ENCODE measurements at places on chromosomes 2 and 18. TPM values are rescaled to one million over a fixed set of nuclear protein-coding genes. Genes with fewer than 3 reads are reported as not detected.
A peak's percentile ranks its signal among the peaks of the same experiment; 100 is the strongest.

GRCh38 chr2:135546436-135546835, 15.2 kb downstream of the R3HDM1 start:
- DNase-seq, result no peak

GRCh38 chr2:226847090-226847489, 11.2 kb downstream of the RHBDD1 start:
- no peak for DNase-seq

DNA sequence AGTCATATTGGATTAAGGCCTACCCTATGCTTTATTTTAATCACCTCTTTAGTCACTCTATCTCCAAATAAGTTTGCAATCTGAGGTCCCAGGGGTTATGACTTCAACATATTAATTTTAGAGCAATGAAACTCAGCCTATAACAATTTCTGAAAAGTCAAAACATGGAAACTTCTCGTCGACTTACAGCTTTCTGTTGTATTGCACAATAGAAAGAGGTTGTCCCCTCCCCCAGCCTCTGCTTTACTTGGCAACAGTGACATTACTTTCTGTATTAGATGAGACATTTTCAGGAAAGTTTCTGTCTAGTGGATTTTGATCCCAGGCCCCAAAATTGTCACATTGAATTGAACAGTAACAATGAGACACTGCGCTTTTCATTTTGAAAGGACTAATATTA, 326.4 kb downstream of the THSD7B start:
- no peak for DNase-seq

GRCh38 chr2:192002418-192002817, 155.5 kb upstream of the CAVIN2 start:
- peak; percentile 20 for DNase-seq

DNA sequence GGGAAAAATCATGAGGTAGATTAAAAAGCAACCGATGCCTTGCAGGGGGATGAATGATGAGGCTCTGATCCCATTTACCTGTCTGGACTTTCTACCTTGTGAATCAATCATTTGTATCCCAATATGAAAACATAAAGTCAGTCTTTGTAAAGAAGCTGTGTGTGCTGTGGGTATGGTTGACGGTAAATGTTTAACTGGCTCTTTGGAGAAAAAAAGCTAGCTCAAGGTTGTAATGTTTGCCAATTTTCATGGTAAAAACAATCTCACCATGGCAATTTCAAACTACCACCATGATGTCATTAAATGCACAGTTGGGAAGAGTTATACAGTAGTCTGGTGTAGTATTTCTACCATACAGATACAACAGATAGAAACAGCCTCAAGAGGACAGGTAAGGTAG, 14.6 kb downstream of the TTR start:
- no peak for DNase-seq

DNA sequence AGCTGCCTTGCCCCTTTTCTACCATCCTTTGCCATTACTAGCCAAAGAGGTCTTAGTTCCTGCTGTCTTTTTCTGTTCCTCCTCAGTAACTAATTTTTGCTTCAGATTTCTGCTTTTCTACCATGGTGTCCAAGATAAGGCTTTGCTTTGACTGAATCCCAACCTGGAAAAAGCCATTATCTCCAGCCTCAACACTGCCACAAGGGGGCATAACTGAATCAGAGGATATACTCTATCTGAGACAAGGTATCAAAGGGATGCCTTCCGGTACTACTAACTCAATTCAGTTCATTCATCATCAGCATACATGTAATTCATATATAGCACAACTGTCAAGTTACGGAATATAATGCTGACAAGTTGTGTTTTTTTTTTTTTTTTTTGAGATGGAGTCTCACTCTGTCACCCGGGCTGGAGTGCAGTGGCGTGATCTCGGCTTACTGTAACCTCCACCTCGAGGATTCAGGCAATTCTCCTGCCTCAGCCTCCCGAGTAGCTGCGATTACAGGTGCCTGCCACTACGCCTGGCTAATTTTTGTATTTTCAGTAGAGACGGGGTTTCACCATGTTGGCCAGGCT, 11.4 kb downstream of the OSGEPL1 start:
- peak; percentile 15 for DNase-seq

GRCh38 chr2:72759755-72760154, 66.1 kb downstream of the EXOC6B start:
- DNase-seq, result no peak

DNA sequence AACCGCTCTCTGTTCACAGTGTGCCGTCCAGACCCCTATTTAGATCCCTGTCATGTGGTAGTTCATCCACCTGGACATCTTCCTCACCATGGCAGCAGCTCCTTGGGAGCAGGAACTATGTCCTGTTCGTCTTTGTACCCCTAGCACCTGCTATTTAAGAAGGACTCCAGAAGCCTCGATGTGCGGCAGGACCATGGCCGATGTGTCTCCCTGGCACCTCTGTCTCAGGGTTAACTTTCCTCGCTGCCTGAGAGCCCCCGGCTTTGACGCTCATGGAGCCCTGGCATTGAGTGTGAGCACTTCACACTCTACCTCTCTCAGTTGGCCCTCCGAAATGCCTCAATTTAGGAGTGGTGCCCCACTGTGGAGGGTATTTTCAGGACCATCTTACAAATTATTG, 152.0 kb downstream of the FAM210A start:
- no peak for DNase-seq

- DNase-seq, result no peak
Measured at GRCh38 chr2:210599476-210599875, 43.1 kb downstream of the CPS1 start.

DNA sequence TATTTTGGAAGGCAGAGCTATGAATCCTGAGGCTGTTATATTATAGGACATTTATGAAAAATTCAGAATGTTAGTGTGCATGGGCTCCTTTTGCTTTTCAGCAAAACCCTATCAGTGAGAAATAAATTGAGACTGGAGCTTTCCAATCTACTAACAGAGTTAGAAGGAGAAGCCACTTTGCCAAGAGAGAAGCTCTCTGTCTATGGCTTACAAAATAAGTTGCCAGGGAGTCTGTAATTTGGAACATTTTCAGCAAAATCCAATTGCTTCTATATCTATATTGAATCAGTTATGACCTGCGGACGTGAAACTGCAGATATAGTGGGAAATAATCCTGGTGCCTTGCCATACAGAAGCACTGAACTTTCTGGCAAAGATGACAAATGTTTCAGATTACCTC, 279.3 kb downstream of the CDH19 start:
- no peak for DNase-seq

- no peak for DNase-seq
Measured at GRCh38 chr18:2606335-2606734, 35.0 kb downstream of the NDC80 start.

DNA sequence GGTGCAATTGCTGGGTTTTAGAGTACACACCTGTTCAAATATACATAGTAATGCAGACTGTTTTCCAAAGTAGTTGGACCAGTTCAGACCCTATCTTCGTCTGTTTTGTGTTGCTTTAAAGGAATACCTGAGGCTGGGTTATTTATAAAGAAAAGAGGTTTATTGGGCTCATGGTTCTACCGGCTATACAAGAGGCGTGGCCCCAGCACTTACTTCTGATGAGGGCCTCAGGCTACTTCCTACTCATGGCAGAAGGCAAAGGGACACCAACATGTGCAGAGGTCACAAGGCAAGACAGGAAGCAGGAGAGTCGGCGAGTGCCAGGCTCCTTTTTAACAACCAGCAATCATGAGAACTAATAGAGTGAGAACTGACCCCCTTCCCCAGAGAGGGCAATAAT, 21.9 kb upstream of the EMILIN2 start:
- DNase-seq, result no peak

DNA sequence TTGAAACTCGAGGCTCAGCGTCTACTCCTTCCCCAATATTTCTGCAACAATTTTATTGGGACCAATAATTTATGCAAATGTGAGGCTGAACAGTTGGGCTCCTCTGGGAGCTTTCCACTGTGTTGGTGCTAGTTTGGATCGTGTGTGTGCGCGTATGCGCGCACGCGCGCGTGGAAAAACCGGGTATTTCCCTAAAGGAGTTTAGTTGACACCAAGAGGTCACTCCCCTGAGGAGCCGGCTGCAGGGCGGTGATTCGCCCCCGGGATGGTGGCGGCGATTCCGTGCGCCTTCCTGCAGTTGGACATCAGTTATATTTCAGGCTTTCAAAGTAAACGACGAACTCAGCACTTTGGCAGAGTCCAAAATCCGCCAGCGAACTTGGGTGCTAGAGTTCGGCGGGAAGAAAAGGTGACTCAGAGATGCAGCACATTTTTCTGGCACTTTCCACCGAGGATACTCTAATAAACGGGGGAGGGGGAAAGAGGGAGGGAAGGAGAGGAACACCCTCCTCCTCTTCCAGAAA, 186.5 kb upstream of the FANCL start:
- DNase-seq, result peak; percentile 58

- DNase-seq, result no peak
Measured at GRCh38 chr2:207434899-207435465, 94.8 kb upstream of the CREB1 start.

- DNase-seq, result no peak
Measured at GRCh38 chr2:50781646-50782045, 250.3 kb downstream of the NRXN1 start.

GRCh38 chr2:72198532-72199241, 51.0 kb upstream of the CYP26B1 start:
- peak; percentile 32 for DNase-seq

GRCh38 chr2:144099340-144099739, 420.6 kb downstream of the ZEB2 start:
- DNase-seq, result no peak

GRCh38 chr2:109322111-109322510, 193.1 kb downstream of the SH3RF3 start:
- DNase-seq, result peak; percentile 81

GRCh38 chr2:2286592-2286991, 44.5 kb downstream of the MYT1L start:
- no peak for DNase-seq

GRCh38 chr2:65396348-65397026, 35.9 kb downstream of the SPRED2 start:
- DNase-seq, result peak; percentile 38

DNA sequence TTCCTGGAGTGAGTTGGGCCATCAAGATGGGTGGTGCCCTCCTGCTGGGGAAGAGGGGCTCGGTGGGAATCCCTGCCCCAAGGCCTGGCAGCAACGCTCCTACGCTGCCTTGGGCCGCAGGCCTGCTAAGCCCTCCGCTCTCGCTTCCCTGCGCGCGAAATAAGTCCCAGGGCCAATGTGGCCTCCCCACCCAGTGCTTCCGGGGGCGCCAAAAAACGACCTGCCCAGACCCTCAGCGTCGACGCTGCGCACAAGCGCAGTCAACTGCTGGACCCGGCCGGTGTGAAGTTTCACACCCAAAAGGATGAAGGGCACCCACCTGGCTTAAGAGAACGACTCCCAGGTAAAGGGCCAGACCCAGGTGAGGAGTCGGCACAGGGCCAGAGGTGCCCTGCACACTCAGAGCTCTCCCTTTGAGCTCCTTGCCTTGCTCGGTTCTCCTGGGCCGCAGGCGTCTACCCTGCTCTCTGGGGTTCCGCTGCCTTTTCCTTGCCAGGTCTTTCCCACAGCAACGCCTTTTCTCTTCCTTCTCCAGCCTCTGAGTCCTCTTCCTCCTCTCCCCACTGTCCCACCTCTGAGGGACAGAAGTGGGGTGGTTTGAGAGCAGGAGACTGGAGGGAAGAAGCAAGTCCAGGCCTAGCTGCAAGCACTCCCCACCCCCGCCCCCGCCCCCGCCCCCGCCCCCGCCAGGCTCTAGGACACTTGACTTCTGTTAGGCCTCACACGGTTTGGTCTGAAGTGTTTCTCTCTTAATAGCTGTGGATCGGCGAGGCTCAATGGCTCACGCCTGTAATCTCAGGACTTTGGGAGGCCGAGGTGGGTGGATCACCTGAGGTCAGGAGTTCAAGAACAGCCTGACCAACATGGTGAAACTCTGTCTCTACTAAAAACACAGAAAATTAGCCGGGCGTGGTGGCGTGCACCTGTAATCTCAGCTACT, at the start of gene DNAJC5G:
DNAJC5G (plus strand) TSS at position 223 of the 940 bp plus-strand sequence. CDS start 1,296 bp downstream, outside the sequence.
- DNase-seq, result no peak

DNA sequence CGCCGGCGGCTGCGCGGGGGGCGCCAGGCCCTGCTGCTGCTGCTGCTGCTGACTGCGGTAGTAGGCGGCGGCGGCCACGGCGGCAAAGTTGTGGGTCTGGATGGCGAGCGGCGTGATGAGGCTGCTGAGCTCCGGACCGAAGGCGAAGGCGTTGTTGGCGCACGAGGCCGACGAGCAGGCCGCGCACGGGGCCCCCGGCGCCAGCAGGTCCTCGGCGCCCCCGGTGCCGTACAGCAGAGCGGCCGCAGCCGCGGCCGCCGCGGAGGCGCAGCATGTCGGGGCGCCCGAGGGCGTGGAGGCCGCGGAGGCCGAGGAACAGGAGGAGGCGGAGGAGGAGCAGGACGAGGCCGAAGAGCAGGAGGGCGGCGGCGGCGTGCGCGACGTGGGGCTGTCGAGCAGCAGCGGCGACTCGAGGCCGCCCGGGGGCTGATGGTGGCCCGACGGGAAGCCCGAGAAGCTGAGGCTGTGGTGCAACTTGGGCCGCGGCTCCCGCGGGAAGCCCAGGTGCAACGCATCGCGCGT, 1.8 kb downstream of the ZFP36L2 start:
- DNase-seq, result peak; percentile 71

DNA sequence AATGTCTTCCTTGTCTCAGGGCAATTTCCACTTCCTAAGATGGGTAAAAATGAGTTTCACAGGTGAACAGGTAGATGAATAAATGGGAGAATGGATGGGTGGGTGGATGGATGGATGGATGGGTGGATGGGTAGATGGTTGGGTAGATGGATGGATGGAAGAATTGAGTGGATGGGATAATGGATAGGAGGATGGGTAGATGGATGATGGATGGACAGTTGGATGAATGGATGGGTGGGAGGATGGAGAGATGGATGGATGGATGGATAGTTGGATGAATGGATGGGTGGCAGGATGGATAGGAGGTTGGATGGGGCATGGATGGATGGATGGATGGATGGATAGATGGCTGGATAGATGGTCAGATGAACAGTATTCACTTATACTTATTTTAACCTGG, 90.9 kb downstream of the LRRC30 start:
- DNase-seq, result no peak

DRC1 gene
- total RNA-seq, result not detected

DCC gene
- not detected for total RNA-seq

ASB18 gene
- not detected for total RNA-seq

FBXO36 gene
- 6.2 TPM for total RNA-seq

NCKAP5 gene
- total RNA-seq, result 8.4 TPM

SLC8A1 gene
- total RNA-seq, result 9.0 TPM

SH3YL1 gene
- 18.1 TPM for total RNA-seq

CACNB4 gene
- total RNA-seq, result 0.12 TPM

HOXD11 gene
- 14.0 TPM for total RNA-seq

NPHP1 gene
- 7.5 TPM for total RNA-seq

PDCD1 gene
- not detected for total RNA-seq

ID2 gene
- 14.3 TPM for total RNA-seq

ARHGAP15 gene
- total RNA-seq, result 1.4 TPM

EIF2B4 gene
- 40.3 TPM for total RNA-seq

CD302 gene
- total RNA-seq, result 2.3 TPM

CFC1 gene
- total RNA-seq, result not detected

Measured in Daoy (cell line).